ENCODE measurements at places on chromosomes 5 and 9.

GRCh38 chr5:76319673-76320072 is 83.4 kb upstream of the IQGAP2 start:
- DNase-seq = no peak

GRCh38 chr5:86918246-86918645 is 300.5 kb downstream of the COX7C start:
- no peak for DNase-seq

DNA sequence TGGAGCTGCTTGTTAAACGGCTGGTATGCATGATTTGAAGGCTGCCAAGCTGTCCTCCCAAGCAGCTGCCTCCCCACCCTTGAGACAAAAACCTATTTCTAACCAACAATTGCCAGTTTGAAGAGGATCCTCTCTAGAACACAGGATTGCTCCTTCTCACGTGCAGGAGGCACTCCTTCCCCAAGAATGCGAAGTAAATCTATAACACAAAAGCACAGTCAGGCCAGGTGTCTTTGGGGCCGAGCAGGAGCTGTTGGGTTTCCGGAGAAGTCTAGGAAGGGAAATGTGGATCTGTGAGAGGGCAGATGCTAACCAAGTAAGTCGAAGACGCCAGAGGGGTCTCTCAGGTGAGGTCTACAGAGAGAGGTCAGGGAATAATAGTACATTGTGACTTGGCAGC is 35.4 kb upstream of the GNPDA1 start:
- DNase-seq = no peak

- DNase-seq = peak; percentile 48
These were observed 166.6 kb downstream of the SMARCA2 start for GRCh38 chr9:2181792-2182191.

DNA sequence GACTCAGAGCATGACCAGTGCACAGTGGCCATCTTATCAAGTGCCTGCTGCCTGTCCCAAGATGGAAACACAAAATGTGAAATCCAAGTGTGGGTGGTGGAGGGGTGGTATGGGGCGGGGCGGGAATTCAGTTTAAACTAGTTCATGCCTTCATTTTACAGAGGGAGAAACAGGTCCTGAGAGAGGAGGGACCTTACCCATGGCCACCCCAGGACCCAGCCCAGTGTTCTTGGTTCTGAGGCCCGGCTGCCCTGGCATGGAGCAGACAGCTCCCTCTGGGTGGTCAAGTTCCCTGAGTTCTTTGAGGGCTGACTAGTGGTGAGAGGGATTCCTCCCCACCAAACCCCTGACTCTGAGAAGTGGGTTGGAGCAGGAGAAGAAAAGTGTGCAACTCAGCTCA is 20.8 kb downstream of the KCNIP1 start:
- no peak for DNase-seq

DNA sequence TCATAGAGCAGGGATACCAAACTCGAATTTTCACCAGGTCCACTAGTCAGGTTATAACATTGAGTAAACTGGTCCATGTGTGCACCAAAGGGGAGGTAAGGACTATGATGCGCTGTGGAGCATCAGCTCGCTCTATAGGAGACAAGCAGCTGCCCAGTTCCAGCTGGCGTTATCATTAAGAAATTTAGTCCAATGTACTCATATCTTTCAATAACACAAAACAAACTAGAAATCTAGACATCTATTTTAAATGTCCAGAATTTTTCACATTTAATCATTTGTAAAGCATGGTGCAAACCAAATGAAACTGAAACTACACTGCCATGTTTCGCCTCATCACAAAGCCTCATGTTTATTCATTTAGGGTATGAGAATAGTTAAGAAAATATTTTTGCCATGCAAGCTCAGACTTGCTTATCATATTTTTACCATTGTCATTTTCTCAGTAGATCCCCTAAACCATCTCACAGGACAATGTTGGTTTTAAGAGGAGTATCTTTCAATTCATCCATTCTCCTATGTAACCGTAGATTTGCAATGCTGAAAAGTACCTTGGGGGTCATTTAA is 50.9 kb downstream of the ZNF474 start:
- DNase-seq = no peak

DNA sequence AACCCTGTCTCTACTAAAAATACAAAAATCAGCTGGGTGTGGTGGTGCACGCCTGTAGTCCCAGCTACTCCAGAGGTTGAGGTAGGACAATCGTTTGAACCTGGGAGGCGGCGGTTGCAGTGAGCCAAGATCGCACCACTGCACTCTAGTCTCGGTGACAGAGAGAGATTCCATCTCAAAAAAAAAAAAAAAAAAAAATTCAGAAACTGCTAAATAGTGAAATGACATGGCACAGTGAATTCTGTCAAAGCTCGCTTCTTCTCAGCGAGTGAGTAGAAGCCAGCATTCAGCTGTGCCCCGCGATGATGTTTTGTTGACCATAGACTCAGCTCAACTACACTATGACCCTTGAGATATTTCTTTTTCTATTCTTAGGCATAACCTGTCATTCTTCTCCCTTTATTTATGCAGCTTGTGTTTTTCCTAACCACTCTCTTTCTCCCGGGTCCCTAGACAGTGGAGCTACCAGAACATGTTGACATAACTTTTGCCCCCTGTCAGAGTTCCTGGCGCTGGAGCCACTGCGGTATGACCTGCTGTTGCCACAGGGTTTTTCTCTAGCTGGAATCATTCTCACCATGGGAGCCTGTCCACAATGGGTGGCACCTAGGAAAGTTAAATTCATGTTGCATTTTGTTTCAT is 13.5 kb upstream of the IQGAP2 start:
- DNase-seq = no peak

DNA sequence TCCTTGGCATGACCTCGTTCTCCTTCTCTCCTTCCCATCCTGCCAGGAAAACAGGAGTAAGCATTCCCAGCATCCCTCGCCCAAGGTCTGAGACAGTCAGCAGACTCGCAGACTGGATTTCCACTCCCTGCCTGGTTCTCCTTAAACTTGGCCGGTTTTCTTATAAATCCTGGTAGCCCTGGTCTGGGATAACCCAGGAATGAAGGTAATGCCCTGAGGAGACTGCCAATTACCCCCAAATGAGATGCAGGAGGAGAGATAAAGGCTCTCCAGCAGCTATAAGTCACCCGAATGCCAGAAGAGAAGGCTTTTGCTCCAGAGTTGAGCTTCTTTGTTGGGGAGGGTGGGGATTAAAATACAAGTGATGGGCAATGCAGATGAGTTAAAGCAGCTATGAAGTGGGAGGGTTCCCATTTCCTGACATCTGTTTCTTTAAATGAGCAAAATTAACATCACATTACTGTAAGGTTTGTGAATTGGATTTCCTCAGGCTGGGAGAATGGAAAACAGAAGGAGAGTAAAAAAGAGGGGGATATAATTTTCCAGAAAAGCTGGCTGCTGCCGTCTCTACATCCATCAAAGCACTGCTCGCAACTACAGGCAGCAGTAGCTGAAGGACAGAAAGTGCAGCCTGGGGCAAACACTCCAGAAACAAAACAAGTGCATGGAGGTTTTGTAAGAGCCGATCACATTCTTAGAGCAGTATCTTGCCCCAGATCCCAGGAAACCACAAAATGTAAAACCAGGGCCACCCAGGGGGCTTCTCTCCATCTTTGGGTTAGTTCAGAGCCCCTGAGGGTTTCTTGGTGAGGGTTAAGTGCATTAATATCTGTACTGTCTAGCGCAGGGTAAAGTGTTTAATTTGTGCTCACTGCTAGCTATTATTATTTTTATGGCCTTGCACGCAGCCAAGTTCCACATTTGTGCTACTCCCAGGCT is 177.6 kb upstream of the PANK3 start:
- no peak for DNase-seq

GRCh38 chr5:16916262-16916878 is 19.7 kb downstream of the MYO10 start:
- DNase-seq = peak; percentile 70

- no peak for DNase-seq
These were observed 30.4 kb downstream of the GABBR2 start for GRCh38 chr9:98678244-98678842.

DNA sequence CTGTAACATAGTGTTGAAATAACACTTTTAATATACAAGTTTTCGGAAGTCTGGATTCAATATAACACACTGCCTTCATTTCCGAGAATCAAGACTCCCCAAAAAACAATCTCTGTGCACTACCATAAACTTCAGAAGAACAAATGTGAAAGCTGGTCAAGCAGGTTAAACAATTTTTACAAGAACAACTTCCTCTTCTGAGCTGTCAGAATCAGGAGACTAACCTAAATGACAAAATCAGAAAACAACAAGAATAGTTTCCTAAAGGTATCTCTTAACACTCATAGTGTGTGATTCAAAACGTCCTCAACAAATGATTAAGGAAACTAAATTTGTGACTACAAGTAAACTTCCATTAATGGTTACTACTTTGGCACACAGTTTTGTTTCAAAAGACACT is 11.6 kb downstream of the C9orf72 start:
- no peak for DNase-seq

DNA sequence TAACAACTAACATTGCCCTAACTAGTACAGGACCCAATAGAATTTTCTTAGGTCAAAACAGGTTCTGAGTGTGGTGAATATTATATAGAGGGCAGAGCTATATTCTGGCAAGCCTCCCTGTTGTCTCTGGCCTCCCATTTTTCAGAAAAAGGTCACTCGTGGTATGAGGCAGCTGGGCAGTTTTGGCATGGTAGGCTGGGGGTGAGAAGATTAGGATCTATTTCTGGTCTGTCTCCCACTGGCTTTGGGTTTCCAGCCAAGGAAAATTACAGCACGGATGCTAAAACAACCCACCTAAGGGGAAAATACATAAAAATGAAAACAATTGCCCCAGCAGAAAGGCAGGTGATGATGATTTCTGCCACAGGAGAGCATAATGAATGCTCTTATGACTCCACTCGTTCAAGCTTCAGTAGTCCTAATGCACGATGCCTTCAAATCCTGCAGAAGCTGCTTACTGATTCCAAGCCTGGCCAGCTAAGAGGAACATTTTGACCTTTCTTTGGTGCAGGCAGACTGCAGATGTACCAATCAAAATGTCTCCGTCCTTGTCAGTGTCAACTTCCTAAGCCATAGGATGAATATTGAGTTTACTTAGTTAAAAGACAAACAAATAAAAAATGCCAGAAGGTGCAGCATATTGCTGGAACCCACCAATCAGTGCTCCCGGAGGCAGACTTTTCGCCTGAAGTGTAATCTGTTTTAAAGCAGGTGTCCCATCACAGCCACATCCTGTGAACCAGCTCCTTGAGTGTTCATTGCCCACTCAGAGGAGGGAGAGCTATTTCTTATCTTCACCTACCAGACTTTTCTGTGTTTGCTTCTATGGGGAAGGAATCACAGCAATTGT is 435.4 kb downstream of the ZSWIM6 start:
- DNase-seq = no peak

Measured in ACHN (cell line).